ENCODE measurements at places on chromosomes 7 and 10. TPM values are rescaled to one million over a fixed set of nuclear protein-coding genes. Genes with fewer than 3 reads are reported as not detected.
A peak's percentile ranks its signal among the peaks of the same experiment; 100 is the strongest.

SPAM1 gene
- 0.79 TPM for total RNA-seq

SYT15B gene
- total RNA-seq, result 0.36 TPM

CLCN1 gene
- 9.8 TPM for total RNA-seq

AKR1C8 gene
- total RNA-seq, result not detected

SH2D4B gene
- not detected for total RNA-seq

KIF11 gene
- total RNA-seq, result 0.32 TPM

MMRN2 gene
- total RNA-seq, result 19.4 TPM

FAM25A gene
- total RNA-seq, result not detected

GRCh38 chr7:106344861-106345260, 60.1 kb upstream of the NAMPT start:
- H3K4me3 ChIP-seq, result no peak overlapping the region
- DNase-seq, result no peak
- no peak overlapping the region for H3K27ac ChIP-seq

- H3K27ac ChIP-seq, result peak overlapping the region; percentile 86
- H3K4me1 ChIP-seq, result peaks cover 100% of the 10 kb centered on the region
- no peaks in the 10 kb centered on the region for H3K27me3 ChIP-seq
These were observed 41.8 kb downstream of the ZCCHC24 start for GRCh38 chr10:79403441-79404230.

DNA sequence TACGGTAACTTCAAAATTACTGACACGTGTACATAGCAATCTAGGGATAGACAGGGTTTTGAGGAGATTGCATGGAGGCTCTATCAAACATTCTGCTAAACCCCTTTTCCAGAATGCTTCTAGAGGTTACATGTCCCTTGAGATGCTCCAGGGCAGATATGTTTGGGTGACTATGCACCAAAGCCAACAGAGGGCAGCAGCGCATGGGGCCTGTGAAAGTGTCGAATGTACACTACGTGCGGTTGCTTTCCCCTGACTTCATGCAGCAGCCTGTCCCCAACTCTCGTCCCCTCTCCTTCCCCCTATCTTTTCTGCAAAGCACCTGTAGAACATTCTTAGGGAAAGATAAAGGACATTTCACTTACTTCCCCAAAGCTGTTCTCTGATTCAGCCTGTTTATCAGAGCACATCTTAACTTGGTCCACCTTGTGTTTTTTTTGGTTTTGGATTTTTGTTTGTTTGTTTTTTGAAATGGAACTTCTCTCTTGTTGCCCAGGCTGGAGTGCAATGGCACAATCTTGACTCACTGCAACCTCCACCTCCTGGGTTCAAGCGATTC, 90.2 kb downstream of the UBE3C start:
- H3K27me3 ChIP-seq, result no peaks in the 10 kb centered on the region
- no peak overlapping the region for H3K27ac ChIP-seq

DNA sequence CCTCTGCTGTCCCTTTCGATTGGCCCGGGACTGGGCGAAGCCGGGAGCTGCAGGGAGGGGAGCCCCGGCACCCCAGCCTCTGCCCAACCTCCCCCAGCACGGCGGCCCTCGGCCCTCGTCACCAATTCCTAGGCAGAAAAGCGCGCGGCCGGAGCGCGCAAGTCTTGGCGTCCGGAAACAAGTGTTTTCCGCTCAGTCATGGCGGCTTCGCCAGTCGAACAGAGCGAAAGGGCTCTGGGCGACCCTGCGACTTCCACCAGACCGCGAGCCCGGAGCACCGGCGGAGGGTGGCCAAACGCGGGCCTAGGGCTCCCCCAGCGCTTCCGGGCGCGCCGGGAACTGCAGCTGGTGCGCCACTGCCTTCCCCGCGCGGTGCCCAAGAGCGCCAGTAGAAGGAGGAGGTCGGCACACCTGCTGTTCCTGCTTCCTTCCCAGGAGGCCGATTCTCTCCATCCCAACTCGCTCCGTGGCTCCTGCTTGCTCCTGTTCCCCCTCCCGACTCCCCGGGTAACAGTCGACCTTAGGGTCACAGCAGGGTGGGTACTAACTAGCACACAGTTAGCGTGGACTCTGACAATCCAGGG, 729.9 kb downstream of the ZWINT start:
- H3K4me1 ChIP-seq, result no peaks in the 10 kb centered on the region
- peaks cover 2% of the 10 kb centered on the region for H3K27me3 ChIP-seq
- no peak overlapping the region for H3K27ac ChIP-seq
- peak; percentile 55 for DNase-seq
- peak overlapping the region; percentile 58 for H3K4me3 ChIP-seq

GRCh38 chr10:98745645-98746044, 298.9 kb upstream of the HPS1 start:
- DNase-seq, result no peak
- no peaks in the 10 kb centered on the region for H3K27me3 ChIP-seq
- no peak overlapping the region for H3K27ac ChIP-seq
- no peak overlapping the region for H3K4me3 ChIP-seq

GRCh38 chr10:66819691-66820090, 106.1 kb upstream of the LRRTM3 start:
- peaks cover 11% of the 10 kb centered on the region for H3K4me1 ChIP-seq
- H3K27me3 ChIP-seq, result no peaks in the 10 kb centered on the region
- H3K36me3 ChIP-seq, result no peaks in the 10 kb centered on the region
- no peak for DNase-seq
- no peak overlapping the region for H3K27ac ChIP-seq

Data from psoas muscle (tissue), 8 donors.